ENCODE measurements at places on chromosomes 16 and 17.

GRCh38 chr17:66275651-66276050, 26.8 kb upstream of the PRKCA start:
- DNase-seq, result no peak

DNA sequence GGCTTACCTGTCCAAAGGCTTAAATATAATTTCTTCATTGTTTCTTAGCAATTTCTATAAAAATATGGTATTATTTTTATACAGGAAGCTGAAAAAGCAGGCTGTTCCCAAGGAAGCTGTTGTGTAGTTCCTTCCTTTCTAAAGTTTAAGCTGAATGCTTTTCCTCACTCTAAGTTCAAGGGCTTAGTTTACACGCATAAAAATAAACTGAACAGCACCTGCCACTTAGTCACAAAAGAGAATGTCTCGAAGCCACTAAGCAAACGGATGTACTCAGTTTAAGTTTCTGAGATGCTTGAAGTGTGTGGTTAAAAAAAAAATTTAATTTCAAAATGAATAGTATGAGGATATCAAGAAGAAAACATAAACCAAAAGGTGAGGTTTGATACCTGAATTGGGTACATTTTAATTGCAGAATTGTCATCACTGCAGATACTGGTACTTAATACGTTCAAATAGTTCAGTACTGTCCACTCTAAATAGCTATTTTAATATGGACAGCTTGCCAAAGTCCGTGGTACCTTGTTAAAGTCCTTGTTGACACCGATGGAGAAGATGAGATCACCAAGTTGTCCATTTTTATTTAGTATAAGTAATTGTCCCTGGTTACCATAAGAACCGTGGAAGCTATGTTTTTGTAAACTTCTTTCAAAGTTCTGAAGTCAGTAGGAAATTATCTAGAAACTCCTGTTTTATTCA, 38.1 kb downstream of the MRTFB start:
- no peak for DNase-seq

DNA sequence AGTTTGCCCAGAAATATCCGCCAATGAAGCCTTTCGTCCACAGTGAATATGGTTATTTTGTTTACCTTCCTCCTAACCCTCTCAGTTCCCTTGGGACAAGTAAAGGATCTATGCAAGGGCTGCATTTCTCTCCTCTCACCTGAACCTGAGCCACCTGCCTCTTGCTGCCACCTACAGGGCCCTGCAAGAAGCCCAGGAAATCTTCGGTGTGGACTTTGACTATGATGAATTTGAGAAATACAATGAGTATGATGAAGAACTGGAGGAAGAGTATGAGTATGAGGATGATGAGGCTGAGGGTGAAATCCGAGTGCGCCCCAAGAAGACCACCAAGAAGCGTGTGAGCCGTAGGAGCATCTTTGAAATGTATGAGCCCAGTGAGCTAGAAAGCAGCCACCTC, 14.0 kb downstream of the SUPT6H start:
- DNase-seq, result no peak

DNA sequence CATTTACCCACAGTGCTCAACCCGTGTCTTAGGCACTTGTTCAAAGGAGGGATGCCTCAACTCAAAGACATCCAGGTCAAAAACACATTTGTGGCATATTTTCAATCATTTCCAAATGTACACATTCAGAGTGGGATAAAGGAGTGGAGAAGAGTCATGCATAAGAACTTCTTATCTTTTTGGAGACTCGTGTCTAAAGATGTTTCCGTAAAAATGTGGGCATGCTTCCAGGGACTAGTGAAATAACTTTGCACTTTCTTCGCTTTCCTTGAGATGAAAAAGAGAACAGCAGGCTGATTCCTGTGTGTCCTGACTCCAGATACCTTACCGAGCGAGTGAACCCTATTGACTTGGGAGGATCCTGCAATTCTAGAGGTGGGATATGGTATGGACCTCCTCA, 256.6 kb upstream of the KCNJ16 start:
- DNase-seq, result no peak

DNA sequence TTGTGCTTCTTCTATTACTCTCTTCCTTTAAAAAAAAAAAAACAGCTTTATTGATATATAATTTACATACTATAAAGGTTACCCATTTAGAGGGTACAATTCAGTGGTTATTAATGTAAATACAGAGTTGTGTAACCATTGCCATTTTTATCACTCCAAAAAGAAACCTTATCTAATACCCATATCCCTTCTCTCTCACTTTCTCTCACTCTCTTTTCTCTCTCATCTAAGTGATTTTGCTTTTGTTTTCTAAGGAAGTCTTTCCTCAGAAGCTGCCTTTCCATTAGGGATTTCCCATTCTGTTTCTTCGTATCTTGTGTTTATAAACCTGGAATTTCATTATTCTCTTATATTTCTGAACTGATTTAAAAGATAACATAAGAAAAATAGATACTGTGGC, 55.5 kb downstream of the NFAT5 start:
- DNase-seq, result no peak

GRCh38 chr17:77476006-77476405, 335.2 kb downstream of the SEC14L1 start:
- no peak for DNase-seq

DNA sequence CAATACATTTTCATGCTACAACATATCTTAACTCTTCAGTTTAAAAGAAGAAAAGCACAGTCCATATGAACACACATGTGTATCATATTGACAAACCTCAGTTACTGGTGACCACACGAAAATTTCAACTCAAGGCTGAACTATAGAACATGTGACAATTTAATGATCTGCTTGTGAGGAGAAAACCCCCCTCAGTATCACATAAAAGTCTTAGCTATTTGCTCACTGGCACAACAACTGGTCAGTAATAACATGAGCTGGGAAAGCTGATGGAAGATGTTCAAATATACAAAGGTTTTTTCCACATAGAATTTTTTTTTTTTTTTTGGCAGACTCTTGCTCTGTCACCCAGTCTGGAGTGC, 19.5 kb downstream of the ZNF652 start:
- DNase-seq, result no peak

DNA sequence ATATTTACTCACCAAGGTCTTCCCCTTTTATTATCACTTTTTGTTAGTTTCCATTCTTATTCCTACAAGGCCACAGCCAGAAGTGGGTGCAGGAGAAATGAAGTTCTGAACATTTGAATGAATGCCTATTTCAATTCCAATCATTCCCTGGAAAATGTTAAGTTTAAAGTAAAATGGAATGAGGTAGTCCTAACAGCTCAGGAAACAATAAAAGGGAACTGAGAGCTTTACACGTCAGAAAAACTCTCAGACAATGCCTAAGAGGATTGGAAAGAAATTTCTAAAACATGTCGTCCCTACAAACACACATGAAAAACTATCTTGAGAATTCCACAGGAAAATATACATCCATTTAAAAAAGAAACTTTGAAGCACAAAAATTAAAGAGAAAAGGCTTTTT, 238.8 kb downstream of the STX8 start:
- no peak for DNase-seq

DNA sequence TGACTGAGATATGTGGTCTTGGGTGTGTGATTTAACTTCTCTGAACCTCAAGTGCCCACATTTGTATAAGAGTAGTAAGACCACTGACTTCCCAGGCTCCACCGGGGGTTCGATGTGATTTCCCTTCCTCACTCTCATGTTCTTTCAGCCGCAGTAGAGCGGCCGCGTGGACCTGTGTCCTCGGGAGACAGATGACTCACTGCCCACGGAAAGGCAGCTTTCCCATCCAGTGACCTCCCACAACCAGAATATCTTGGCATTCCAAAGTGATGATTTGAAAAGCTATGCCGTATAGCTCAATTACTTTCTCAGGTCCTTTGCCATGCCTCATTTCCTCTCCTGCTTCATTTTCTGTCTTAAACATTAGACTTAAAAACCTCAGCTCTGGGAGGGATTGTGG, 73.6 kb downstream of the IL21R start:
- no peak for DNase-seq

- DNase-seq, result no peak
Measured at GRCh38 chr17:77215281-77215680, 74.5 kb downstream of the SEC14L1 start.

DNA sequence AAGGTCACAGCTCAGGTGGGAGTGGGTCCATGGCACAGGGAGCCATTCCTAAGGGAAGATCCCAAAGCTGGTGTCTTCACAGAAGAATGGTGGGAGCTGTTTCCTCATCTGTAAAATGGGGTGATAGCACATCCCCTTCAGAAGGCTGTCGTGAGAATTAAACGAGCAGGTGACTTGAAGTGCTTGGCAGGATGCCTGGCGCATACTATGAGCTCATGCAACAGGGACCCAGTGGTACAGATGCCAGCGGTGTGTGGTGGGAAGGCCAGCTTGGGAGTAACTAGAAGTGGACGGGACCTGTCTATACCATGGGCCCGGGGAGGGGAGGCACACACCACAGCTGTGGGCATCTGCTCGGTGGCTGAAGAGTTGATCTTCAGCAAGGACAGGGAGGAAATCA, 189.3 kb upstream of the TNRC6C start:
- DNase-seq, result no peak

DNA sequence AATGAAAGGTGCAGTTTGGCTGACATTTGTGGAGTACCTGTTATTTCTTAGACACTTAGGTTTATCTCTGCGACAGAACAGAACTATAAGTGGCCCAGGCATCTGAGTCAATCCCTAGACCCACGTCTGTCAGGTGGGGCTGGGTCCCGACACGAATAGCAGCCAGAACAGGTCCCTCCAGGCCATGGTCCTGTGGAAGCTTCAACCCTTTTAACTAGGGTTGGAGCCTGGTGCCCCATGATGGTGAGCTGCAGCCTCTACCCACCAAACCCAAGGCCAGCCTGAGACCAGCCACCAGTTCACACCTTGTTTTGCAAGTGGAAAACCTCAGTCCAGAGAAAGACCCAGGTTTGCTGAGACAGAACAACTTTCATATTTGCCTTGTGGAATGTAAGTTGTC, 74.6 kb upstream of the TMEM97 start:
- DNase-seq, result no peak

GRCh38 chr17:63634163-63634562, 11.9 kb downstream of the MAP3K3 start:
- no peak for DNase-seq

GRCh38 chr17:44672479-44673093, 16.3 kb downstream of the MEIOC start:
- DNase-seq, result no peak

GRCh38 chr17:43338886-43339516, 59.8 kb upstream of the ARL4D start:
- DNase-seq, result no peak

DNA sequence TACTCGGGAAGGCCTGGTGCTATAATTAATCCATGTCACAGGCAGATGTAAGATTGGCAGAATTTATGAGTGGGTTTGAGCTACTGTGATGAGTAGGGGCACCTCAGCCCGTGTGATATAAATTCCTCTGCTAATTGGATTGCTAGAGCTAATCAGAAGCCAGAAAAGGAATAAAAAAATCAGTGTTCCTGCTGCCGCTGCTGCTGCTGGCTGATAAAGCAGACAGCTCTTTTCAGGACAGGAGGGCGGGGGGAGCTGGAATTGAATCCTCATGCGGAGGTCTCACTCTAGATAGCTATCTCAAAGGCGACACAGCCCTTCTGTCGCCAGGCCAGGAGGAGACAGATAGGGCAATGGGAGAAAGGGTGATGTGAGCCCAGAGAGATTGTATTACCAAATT, 182.7 kb upstream of the ZFHX3 start:
- no peak for DNase-seq

DNA sequence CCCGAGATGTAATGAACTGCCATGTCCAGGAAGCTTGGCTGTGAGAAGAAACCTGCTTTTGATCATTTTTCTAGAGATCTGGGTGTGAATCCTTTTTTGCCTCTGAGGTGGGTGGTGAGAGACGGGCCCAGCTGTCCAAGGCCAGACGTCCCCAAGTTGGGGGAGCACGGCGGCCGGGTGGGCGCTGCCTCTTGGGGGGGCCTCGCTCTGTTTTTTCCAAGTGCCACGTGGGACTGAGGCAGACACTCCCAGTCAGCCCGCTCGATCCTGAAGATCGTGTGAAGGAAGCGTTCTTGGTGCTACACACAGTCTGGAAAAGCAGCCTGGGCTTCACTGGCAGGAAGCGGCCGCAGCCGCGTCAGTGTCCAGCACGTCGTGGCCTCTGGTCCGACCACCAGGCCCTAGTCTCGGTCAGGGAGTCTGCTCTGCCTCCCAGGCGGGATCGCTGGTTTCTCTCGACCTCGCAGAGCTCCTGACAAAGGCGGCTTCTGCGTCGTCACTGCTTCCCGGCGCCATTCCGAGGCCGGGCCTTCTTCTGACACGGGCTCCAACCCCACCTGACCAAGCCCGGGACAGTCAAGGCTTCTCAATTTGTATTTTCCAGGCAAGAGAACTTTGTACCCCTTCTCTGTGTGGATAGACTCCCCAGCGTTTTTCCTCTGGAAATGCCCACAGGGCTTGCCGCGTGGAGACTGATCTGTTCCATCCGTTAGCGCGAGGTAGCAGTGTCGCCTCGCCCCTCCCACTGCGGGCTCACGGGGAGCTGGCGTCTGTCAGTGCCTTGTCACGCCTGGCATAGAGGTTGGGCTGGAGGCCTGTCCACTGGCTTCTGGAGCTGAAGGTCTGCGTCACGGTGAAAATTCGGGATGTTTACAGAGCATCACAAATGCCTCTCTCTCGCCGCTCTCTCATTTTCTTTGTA, 12.4 kb downstream of the PRSS27 start:
- DNase-seq, result no peak

- DNase-seq, result no peak
Measured at GRCh38 chr17:30950669-30951399, 20.0 kb upstream of the RNF135 start.

- no peak for DNase-seq
Measured at GRCh38 chr17:73452009-73452408, 140.2 kb upstream of the CDC42EP4 start.

GRCh38 chr17:82871056-82871775, 31.4 kb upstream of the ZNF750 start:
- DNase-seq, result no peak

DNA sequence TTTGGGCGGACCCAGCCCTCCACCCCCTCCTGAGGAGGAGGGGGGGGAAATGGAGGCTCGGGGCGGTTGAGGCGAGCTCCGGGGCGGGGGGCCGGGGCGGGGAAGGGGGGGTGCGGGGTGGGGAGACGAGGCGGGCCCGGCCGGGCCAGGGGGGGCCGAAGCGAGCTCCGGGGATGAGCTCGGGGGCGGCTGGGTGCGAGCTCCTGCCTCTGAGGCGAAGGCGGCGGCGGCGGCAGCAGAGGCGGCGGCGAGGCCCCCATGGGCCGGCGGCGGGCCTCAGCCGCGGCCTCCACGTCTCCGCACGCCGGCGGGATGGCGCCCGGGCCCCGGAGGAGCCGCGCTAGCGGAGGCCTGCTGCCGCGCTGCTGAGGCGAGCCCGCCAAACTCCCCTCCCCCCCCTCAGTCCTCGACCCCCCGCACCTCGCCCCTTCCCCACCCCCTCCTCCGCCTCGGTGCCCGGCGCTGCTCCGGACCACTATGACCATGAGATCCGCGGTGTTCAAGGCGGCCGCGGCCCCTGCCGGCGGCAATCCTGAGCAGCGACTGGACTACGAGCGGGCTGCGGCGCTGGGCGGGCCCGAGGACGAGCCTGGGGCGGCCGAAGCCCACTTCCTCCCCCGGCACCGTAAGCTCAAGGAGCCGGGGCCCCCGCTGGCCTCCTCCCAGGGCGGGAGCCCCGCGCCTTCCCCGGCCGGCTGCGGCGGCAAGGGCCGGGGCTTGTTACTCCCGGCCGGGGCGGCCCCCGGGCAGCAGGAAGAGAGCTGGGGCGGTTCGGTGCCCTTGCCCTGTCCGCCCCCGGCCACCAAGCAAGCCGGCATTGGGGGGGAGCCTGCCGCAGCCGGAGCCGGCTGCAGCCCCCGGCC, 596 bp downstream of the MSL1 start:
- DNase-seq, result no peak
